Stimulated activated memory B cell treated with anti-CD40 and anti-IgM and Interleukin-4, amounts not matched to agents 10 μg/mL and 1 μg/mL and 100 μg/mL, for 72 hours (primary cell): ENCODE measurements at places on chromosomes 3 and 15.

- ATAC-seq: peak; percentile 91
Measured at GRCh38 chr15:40357723-40358470, at the start of gene DISP2. TSS of gene DISP2 (plus strand) at chr15:40358219. CDS start at chr15:40358322, 103 bp downstream.

DNA sequence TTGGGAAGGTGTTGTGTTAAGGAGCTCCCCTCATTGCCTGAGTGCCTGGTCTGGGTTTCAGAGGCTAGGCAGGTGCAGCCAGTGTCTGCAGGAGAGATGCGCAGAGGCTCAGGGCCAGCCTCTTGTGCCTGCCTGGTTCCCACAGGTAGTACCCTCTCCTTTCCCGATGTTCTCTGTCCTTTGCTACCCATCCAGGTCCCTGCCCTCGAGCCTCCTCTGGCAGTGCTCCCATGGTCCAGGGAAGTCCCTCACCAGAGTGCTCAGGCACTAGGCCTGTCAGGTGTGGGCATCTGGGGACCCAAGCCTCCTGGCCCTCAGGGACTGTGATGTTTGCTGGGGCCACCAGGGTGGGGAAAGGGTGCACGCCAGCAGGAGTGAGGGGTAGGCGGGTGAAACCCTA, 5.0 kb downstream of the TRPM1 start:
- no peak for ATAC-seq

GRCh38 chr3:105334138-105334882, 32.4 kb upstream of the ALCAM start:
- no peak for ATAC-seq

- no peak for ATAC-seq
Measured at GRCh38 chr3:195916291-195916690, 7.9 kb upstream of the TNK2 start.

DNA sequence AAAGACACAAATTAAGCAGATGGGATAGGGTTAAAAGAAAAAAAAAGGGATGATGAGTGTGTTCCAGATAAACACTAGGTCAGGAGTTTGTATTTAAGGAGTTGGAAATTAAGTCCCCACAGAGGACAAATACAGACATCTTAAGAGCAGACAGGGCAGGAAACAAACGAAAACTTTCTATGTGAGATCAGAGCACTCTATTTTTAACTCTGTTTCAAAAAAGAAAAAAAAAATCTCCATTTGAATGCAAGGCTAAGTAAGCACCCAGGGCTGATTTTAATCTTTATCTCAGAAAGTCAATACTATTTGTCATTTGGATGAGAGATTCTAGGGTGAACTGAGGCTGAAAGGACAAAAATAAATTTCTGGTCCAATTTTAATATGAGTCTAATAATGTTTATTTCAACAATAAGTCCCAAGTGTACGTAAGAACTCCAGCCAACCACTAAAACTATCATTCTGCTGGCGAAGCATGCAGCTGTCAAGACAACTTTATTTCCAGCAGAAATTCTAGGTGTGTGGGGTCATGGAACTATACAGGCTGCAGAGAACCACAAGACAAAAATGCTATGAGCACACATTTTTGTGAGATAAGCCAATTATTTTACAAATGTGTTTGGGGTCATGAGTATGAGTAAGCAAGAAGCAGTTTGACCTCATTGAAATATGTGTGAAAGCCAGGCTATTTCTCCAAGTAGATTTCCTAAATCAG, 186.1 kb downstream of the FMN1 start:
- ATAC-seq: no peak

DNA sequence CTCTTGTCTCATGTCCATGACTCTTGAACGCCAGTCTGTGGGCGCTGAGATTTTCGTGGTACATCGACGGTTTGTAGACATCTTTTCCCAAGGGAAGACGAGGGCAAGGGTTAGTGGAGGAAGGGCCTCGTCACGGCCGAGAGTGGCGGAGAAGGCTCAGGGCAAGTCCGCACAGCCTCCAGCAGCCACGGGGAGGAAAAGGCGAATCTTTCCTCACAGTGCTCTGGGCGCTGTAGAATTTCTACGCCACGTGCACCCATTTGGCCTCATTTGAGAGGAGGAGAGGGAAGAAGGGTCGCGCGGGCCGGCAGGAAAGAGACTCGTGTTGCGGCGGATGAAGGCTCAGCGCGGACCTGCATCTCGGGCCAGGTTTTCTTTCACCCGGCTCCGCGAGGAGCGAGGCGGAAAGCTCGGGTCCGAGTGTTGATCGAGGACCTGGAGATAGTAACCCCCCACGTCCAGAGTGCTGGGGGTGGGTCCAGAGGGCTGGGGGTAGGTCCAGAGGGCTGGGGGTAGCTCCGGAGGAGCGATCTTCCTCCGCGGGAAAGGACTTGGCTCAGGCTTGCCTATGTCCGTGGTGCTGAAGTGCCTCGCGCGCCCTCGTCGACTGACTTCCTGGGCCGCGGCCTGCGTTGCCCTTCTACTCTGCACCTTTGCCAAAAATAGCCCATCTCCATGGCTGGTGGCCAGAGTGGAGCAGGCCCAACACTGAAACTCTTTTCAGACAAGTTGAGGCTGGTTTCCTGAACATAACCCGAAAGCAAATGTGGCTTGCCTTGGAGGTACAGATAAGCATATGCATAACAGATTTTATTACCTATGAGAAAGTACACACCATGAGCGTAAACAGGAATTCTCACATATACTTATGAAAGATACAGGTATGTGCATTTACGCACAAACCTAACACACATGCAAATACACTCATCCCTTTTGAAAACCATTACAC, 1.1 kb downstream of the SLC35G2 start:
- ATAC-seq: peak; percentile 40

DNA sequence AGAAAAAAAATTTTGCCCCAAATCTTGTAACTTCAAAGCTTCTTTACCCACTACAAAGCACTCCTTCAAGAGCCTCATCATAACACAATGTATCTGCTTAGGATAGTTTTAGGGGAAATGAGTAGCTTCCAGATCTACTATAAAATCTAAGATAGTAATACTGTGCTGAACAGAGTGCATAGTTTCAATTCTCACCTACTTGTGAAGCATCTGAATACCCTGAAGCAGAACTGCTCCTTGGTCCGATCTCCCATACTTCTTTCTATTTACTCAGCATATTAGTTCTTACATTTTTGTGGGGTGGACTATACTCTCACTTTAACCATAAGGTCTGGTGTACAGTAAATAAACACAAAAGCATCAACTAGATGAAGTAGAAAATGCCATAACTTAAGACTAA, 9.6 kb downstream of the TFRC start:
- no peak for ATAC-seq

GRCh38 chr15:90914305-90915080, 11.4 kb downstream of the MAN2A2 start:
- no peak for ATAC-seq

DNA sequence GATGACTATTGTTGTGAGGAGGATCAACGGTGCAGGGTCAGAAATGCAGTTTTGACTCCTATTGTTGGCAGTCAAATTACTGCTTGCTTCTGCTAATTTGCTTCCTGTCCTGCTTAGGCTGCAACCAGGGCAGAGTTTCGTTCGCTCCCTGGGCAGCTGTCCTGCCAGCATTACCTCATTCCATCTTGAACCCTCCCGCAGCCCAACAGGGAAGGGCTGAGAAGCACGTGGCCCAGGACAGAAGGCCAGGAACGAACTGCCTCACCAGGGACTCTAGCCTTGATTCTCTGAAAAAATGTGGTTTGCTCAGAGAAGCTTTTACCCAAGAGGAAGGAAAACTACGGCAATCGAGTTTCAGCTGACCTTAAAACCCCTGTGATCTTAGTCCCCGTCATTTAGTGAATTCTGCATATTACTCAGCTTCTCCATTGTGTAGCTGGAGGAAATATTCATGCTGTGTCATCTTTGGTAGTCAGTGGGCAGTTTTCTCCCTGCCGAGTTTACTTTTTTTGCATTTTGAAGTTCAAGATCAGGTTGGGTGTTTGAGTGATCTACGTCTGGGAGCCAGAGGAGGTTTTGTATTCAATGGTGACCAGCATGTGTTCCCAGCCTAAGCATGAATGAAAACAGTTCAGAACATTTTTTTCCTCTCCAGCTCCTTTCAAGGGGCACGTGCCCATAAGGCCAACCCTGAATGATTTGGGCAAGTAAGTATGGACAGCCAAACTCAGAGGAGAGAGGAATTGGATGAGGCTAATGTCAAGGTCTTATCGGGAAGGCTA, 23.0 kb downstream of the TLNRD1 start:
- ATAC-seq: peak; percentile 94
